ENCODE measurements at places on chromosomes 5 and 9.

- DNase-seq: no peak
Measured at GRCh38 chr5:177550122-177550521, 4.2 kb downstream of the FAM193B start.

- no peak for DNase-seq
Measured at GRCh38 chr9:126438741-126439401, 112.2 kb downstream of the MVB12B start.

- no peak for DNase-seq
Measured at GRCh38 chr9:107274096-107274495, 9.0 kb upstream of the RAD23B start.

DNA sequence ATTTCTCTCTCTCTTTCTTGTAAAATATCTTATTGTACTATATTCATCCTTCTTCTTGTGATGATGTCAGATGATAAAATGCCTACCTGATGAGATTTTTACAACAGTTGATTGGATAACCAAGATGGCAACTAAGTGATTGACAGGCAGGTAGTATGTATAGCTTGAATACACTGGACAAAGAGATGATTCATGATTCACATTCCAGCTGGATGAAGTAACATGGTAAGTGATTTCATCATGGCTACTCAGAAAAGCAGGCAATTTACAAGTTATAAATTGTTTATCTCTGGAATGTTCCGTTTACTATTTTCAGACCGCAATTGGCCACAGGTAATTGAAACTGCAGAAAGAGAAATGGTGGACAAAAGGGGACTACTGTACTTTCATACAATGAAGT is 1471.7 kb upstream of the C9orf72 start:
- no peak for DNase-seq

- no peak for DNase-seq
Measured at GRCh38 chr9:120394058-120394669, 185.8 kb downstream of the CDK5RAP2 start.

All from DMS 273 treated with DMSO at 0.1 percent for 48 hours (cell line).